Omental fat pad (tissue), 4 donors: ENCODE measurements at places on chromosomes 4 and X. TPM values are rescaled to one million over a fixed set of nuclear protein-coding genes. Genes with fewer than 3 reads are reported as not detected.

DNA sequence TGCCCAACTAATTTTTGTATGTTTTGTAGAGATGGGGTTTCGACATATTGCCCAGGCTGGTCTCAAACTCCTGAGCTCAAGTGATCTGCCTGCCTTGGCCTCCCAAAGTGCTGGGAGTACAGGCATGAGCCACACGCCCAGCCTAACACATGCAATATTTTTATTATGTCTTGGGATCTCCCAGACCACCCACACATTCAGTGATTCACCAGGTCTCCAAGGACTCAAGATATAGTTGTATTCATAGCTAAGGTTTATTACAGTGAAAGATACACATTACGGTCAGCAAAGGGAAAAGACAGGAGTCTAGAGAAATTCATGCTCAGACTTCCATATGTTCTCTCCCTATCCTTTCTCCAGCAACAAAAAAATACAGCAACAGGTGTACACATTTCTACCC lies 25.5 kb upstream of the FAM120C start:
- no peak for DNase-seq

DNA sequence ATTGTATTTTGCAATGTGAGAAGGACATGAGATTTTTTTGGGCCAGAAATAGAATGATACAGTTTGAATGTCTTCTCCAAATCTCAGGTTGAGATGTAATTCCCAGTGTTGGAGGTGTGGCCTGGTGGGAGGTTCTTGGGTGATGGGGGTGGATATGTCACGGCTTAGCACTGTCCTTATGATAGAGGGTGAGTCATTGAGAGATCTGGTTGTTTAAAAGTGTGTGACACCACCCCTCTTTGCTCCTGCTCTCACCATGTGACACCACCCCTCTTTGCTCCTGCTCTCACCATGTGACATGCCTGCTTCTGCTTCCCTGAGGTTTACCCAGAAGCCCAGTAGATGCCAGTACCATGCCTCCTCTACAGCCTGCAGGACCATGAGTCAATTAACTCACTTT lies 1226.9 kb downstream of the PCDH7 start:
- no peak for DNase-seq

GRCh38 chr4:45323453-45324058 lies 597.2 kb upstream of the GNPDA2 start:
- DNase-seq = no peak

DNA sequence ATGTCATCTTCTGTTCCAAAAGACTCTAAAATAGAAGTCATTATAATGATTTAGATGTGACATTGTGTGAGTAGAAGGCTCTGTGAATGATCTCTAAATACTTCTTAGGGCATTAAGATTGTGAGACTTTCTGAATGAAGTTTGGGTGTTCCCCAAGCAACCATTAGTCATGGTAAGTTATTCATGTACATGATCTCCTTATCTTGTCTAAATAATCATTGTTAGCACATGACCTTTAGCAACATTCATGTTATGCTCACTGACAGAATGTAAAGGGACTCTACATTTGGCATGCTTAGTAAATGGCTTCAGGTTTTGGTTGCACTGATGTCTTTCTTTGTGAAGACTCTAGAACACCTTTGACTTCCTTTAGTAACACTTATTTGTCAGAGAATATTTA lies 140.8 kb upstream of the AGA start:
- no peak for DNase-seq

GRCh38 chrX:100812216-100813158 lies 7.7 kb upstream of the CSTF2 start:
- no peak for DNase-seq

- no peak for DNase-seq
Measured at GRCh38 chr4:185318679-185319078, 77.0 kb downstream of the LRP2BP start.

DNA sequence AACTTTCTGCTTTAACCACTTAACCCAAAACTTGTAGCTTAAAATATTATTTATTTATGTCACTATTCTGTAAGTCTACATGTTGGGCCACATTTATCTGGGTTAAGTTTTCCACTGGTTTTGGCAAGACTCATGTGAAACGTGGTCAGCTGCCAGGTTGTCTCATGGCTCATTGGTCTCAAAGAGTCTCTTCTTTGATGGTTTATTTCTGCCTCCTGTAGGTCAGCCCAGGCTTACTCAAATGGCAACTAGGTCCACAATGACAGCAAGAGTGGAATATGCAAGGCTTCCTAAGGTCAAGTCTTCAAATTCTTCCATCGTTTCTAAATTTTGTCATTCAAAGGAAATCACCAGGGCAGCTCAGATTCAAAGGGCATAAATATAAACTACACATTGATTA lies 828.7 kb downstream of the PCDH7 start:
- no peak for DNase-seq

Gene REELD1
- total RNA-seq = 1.3 TPM
